ENCODE measurements at places on chromosomes 6 and 20.

- no peak for DNase-seq
Observed at GRCh38 chr6:14822012-14822553, 423.8 kb upstream of the JARID2 start.

- no peak for DNase-seq
Observed at GRCh38 chr20:22775671-22776139, 191.3 kb upstream of the FOXA2 start.

DNA sequence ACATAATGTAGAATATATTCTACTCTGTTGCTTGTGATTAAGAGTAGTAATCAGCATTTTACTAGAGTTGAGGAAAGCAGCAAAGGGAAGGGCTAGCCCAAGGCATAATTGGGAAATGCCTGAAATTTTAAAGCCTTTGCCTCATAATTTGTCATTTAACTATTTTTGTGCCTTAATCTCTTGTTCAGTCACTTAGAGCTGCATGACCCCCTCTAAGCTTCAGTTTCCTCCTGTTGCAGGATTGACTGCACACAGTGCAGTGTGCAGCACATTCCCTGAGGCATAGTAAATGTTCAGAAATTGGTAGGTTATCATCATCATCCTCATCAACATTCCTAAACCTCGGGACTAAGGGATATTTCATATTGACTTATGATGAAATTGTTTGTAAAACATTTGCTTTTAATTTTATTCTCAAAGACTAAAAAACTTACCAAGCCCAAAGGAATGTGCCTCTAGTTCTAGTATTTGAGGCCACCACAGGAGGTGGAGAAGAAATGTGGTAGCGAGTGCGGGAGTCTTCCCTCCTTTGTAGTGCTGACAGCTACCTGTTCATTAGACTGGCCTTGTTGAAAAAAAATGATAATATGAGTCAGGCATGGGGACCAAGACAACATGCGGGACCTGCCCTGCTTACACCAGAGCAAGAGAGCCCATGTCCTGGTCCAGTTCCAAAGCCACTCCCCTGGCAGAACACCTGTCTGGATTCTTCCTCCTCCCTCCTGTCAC lies 14.8 kb upstream of the TENT5A start:
- DNase-seq: no peak

DNA sequence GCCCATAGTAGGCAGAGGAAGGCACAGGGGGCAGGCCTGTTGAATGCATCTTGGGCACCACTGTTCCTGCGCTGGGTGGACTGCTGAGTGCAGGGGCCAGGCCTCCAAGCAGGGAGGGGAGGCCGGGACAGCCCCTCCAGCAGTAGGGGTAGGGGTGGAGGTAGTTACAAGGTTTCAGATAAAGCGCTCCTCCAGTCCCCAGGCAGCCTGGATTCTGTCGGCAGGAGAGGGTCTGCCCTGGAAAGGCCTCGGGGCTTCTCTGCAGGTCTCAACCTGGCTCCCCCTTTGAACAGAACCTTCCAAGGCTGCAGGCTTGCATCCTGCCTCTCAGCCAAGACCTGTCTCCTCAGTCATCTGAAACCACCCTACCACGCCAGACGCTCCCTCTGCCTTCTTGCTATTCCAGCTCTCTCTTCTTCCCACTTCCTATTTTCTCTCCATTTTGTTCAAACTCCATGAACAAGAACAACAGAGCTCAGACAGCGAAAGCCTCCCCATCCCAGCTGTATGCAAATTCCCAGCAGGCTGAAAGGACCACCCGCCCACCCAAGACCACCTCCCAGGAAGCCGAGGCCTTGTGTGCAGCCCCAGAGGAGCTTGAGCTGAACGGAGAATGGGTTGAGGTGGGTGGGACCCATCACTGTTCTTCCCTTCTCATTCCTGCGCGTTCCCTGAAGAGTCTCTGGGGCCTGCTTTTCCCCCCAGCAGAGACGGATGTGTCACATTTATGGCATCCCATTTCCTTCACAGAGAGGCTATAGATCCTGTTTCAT lies 1.4 kb downstream of the MLN start:
- DNase-seq: no peak

DNA sequence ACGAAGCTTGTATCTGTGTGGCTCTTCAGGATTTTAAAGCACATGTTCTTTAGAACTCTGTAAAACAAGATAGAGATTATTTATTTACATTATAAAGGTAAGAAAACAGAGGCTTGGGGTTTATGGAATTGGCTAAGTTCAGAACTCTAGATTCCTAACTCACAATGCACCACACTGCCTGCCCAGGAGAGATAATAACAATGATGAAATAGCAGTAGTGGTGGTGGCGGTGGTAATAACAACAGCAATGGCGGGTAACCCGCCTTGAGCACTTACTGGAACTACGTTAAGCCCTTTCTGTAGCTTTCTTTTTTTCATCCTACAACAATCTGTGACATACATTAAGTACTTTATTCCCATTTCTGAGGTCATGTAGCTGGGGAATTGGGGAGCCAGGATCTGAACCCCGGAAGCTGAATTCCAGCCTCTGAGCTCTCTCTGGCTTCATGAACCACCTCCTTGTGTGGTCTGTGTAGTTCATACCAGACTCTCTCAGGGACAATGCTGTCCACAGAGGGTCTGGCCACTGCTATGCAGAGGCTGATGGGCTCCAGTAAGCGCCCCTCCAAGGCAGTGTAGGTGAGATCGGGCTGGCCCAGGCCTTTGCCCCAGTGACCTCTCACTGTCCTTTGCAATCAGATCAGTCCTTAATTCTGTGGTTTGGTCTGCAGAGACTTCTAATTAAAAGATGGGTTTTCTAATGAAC lies 260.9 kb downstream of the SLC24A3 start:
- no peak for DNase-seq

GRCh38 chr6:111503660-111504059 lies 20.6 kb upstream of the REV3L start:
- no peak for DNase-seq

DNA sequence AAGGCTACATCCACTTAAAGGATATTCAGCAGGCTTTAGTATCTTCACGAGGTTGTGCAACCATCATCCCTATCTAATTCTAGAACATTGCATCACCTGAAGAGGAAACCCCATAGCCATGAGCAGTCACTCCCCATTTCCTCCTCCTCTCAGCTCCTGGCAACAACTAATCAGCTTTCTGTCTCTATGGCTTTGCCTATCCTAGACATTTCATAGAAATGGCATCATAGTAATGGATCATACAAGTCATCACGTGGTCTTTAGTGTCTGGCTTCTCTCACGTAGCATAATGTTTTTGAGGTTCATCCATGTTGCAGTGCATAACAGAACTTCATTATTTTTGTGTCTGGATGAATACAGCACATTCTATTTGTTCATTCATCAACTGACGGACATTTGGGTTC lies 20.5 kb downstream of the SNAI1 start:
- no peak for DNase-seq

DNA sequence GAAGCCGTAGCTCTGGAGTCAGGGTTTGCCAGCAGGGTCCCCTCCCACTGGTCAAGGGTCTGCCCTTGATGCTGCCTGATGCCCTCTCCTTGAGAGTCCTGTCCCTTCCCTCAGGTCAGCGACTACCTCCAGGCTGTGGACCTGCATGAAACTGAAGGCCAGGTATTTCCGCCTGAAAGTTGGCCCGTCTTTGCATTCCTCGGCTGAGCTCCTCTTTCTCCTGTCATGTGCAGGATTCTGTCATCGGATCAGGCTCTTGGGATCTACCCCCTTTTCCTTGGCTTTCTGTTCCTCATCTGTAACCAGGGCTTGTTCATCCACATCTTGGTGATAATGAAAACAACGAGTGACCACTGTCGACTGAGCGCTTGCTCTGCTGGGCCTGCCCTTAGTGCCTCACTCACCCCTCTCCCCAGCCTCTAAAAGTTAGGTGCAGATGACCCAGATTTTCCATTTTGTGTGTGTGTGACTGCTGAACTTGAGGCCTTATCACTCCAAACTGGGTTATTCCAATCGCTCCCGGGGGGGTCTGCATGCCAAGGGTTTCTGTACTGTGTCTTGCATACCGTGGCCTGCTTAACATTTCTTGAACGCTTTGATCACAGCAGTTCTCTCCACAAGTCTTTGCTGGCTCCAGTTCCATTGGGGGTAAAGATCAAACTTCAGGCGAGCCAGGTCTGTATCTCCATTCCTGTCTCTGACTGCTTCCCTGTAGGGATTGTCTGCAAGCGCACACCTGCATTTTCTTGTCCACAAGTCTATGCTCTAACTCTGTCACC lies 81.6 kb downstream of the DTD1 start:
- no peak for DNase-seq

DNA sequence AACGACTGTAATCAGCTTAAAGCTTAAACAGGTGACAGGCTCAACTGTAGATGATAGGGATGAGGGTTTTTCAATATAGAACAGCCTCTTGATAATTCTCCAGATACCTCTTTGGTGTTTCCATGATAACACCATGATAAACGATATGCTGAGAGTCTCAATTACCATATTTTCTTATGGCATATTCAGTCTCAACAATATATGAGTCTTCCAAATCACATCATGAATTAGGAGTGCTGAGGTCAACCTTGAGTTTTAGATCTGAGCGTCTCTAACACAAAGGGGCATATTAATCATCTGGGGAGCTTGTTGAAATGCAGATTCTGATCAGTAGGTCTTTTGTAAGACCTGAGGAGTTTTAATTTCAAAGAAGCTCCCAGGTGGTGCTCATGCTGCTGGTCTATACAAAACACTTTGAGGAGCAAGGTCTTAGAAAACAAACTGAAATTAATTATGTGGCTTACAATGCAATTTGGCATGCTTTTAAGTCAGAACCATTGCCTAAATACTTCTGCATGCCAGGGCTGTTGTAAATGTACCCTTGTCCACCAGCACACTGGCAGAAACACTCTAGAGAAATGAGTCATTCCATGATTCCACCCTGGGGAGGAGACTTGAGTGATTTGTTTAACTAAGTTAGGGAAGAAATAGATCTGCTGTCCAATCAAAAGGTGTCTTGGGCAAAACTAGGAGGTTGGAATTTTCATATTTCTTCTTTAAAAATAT lies 49.6 kb downstream of the PTCHD4 start:
- no peak for DNase-seq

DNA sequence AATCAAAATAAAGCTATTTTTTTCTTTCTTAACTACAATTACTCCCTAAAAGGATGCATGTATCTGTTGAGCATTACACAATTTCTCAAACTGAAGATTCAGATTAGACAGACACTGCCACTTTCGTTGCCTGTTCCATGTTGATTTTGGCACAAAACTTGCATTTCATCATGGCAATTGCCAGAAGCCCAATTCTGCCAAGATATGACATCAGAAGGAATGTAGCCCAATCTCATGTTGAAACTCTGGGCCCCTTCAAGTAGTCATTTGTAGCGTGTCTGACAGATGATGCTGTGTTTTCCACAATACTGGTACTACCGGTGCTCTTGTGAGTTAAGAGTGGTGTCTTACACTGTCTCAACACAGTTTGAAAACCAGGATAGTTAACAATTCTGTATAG lies 705.4 kb downstream of the PTPRT start:
- no peak for DNase-seq

- no peak for DNase-seq
Observed at GRCh38 chr20:10278412-10278811, 59.8 kb downstream of the SNAP25 start.

GRCh38 chr20:2873747-2874041 lies 413 bp downstream of the PTPRA start:
- DNase-seq: no peak

DNA sequence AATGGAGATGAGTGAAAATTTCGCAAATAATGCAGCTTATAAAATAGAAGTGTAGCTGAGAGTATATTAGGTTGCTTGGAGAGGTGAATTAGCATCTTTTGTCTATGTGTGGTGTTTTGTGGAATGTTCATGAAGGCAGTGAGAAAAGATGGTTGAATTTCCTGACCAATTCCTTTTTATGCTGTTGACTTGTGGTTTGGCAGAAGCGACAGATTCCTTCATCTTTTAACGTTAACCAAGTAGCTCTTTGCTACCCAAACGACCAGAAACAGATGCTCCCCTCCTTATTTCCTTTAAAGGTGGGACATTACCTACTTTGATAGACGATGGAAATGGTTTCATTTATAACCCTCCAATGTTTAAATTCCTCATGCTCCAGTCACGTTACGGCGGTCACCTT lies 390.5 kb downstream of the QKI start:
- no peak for DNase-seq

- no peak for DNase-seq
Observed at GRCh38 chr20:34876406-34877282, at the start of gene ACSS2. Gene ACSS2, plus strand, starts transcription at chr20:34876612. Its CDS starts 34 bp downstream, at chr20:34876646.

DNA sequence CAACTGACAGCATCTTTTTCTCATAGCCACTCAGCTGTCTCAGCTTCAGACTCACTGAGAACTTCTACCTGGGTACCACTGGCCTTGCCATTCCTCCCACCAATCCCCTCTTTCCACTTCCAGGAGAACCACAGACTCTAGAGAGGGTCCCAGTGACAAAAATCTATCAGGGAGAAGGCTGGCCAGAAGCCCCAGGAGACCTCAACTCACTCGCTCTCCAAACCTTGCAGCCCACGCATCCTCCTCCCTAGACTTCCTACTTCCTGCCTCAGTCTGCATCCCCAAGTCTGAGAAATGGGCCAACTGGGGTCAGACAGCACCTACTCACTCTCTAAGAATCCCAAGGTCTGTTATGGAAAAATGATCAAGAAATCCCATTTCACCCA lies 1.2 kb downstream of the TMEM239 start:
- DNase-seq: no peak

DNA sequence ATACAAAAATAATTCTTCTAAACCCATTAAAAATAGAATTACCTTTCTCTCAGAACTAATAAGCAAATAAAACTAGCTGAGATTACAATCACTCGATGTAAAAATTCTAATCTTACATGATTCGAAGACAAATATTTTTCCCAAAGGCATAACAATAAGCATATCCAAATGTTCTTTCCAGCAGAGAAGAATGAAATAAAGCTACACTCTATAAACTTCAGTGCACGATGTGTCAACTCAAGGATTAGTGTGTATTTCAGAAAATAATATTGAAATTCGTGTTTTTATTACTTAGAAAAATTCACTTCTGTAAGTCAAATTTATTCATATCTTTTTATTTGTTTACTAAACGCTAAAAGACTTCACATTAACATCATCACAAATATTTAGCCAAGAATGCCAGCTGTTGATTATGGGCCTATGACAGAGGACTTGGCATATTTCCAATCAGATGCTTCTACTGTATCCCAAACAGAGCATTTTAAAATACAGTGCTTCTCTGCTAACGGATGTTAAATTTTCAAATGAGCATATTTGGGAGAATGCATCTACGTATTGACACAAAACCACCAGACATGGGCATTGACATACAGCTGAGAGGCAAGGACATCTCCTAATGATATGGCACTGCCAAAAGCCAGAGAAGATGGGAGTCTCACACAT lies 54.7 kb upstream of the PDE7B start:
- DNase-seq: no peak

- no peak for DNase-seq
Observed at GRCh38 chr20:43710370-43711044, 16.3 kb downstream of the GTSF1L start.

DNA sequence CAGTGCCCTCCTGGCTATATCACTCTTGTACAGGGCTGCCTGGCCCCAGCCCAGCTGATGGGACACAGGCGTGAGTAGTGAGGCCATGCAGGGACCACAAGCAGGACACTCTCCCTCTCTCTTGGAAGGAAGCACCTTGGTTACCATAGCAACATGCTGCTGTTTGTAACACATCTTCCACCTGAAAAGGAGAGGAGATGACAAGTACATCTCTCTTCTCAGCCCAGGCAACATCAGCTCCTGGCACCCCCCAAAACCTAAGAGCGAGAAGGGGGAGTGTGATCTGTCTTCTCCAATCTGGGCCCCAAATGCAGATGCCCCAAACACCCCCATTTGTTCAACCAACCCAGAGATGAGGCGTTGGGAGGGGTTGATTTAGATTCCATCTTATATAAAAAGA lies 49.9 kb downstream of the KCNB1 start:
- DNase-seq: no peak

GRCh38 chr20:49647550-49647949 lies 66.1 kb downstream of the B4GALT5 start:
- no peak for DNase-seq

- DNase-seq: no peak
Observed at GRCh38 chr6:91240878-91241603, 654.2 kb upstream of the MAP3K7 start.

Data from D721Med (cell line).